Neuronal stem cell (in vitro differentiated cells): ENCODE measurements at places on chromosomes 1 and 21.

DNA sequence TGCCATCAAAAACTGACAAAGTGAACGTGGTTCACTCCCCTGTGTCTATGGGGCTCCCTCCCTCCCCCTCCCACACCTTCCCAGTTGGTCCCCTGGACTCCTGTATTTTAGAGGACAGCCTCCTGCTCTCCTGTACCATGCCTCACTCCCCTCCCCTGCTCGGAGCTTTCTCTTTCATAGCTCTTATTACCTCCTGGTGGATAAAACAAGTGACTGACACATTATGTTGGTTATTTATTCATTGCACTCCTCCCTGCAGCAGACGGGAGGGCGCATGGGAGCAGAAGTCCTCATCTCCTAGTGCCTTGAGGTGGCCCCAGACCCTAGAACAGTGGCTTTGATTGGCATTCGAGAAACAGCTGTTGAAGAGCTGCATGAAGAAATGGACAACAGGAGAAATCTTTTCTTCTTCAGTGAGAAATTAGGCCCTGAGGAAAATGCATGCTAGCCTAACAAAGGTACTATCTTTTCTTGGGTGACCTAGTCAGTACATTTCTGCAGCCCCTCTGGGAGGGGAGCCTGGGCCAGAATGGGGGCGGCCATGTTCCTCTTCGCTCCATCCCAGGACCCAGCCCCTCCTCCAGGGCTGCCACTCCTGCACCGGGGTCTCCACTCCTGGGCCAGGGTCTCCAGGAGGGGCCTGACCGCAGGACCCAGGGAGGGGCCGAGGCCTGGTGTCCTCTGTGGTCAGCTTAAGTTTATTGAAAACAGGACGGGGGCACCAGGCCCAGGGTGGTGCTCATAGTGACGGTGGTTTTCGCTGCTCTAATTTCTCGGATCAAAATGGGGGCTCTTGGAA is 1.2 kb upstream of the TFF1 start:
- no peak for DNase-seq

- no peak for DNase-seq
These were observed 89.2 kb downstream of the JAK1 start for GRCh38 chr1:64877151-64877550.

- peak; percentile 86 for DNase-seq
These were observed 8.3 kb downstream of the SLC27A3 start for GRCh38 chr1:153783233-153784190.

DNA sequence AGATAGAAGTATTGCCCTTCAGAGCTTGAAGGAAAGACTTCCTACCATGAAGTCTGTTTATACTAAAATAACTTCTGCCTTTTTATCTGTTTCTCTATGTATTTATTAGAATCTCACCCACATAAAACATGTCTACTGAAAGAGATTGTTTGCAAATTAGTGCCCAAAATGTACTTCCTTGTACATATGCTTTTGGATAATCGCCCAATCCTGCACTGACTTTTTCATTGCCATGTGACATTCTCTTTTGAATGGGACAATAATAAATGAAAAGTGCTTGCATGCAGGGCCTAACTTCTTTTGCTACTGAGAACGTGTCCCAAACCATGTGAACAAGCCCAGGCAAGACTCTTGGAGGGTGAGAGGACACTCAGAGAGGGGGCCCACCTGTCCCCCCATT is 711.6 kb upstream of the ADAMTS5 start:
- DNase-seq: no peak

GRCh38 chr21:42401154-42401553 is 2.5 kb upstream of the UBASH3A start:
- no peak for DNase-seq

DNA sequence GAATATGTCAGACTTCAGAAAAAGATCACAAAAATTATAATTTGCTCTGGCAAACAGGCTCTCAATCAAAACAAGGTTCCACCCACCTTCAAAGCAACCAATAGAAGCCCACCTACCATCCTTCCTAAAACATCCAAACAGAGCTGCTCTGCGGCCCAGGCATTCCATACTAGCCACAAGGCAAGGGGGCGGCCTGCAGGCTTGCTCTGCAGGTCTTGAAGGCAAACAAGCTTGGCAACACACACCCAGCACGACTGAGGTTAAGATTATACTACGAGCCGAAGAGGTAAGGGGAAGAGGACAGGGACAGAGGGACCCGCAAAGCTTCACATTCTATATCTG is 207.3 kb downstream of the SLC45A1 start:
- DNase-seq: no peak

GRCh38 chr1:185608177-185608576 is 126.0 kb upstream of the HMCN1 start:
- no peak for DNase-seq

DNA sequence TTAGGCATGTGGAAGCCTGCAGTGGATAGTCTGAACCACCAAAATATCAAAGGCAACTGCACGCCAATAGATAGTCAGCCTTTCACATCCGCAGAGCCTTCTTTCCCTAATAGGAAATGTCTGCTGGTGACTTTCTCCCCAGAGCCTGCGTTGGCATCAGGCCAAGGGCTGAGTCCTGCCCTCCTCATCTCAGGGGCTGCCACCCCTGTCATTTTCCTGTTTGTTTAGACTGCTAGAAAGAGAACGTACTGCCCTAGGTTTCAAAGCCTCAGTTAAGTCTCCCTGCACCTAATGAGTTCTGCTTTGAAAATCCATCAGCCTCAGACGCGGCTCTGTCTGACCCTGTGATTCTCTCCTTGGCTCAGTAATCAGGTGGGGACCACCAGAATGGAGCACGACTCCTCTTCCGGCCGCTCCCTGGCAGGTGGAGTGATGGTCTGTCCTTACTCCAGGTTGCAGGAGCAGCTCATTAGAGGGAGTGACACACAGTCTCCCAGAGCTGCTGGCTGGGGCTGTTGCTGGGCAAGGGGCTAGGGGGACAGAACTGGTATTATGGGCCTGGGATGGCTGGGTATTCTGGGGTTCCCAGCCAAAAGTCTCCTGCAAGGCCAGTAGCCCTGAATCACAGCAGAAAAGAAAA is 27.3 kb downstream of the STUM start:
- no peak for DNase-seq

GRCh38 chr1:203273206-203273868 is 32.0 kb upstream of the BTG2 start:
- peak; percentile 85 for DNase-seq

DNA sequence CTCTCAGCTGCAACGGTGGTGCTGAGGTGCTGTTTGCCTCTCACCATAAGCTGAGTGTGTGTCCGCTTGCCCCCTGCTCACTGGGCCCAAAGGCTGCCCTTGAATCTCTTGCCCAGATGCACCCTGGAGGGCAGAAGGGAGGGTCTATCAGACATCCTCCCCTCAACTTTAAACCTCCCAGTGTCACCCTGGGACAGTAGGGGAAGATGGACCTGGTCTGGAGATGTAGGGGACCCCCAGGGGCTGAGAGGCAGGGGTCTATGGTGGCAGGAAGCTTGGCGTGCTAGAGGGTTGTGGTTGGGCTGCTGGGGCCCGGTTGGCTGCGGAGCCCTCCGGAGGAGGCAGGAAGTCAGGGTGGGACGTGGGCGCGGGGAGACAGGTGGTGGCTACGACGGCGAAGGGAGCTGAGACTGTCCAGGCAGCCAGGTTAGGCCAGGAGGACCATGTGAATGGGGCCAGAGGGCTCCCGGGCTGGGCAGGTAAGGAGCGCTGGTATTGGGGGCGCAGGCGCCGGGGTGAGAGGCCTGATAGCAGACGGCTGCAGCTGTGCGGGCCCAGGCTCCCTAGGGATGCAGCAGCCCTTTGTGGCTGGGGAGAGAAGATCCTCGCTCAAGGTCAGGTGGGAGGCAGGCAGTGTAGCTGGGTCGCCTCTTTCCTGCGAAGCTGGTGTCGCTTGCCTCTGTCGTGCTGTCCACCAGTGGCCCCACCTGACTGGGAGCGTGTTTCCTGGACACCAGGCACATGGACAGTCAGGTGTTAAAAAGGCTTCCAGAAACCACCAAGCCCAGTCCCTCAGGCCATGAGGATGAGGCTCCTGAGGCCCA is at the start of gene LCK:
TSS of gene LCK (plus strand) at position 373 of the 824 bp plus-strand sequence. CDS start 23,065 bp downstream, outside the sequence.
- no peak for DNase-seq

DNA sequence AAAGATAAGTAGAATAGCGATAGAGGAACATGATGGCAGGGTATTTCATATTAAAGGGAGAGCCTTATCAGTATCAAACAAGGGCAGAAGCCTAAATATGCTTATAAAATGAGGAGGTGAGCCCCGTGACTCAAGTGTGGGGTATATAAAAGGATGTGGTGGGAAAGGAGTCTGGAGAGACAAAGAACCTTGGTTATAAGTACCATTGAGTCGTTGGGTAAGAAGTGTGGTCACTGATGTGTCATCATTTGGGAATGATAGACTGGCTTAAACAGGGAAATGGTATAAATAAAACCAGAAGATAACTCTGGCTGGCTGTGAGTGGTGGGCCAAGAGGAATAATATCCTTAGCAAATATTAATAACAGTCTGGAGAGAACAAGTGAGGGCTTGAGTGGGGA is 10.9 kb upstream of the CD5L start:
- DNase-seq: no peak

- no peak for DNase-seq
These were observed 5.6 kb downstream of the TBX19 start for GRCh38 chr1:168285971-168286927.

GRCh38 chr1:232765542-232765941 is 39.7 kb upstream of the MAP10 start:
- DNase-seq: no peak

DNA sequence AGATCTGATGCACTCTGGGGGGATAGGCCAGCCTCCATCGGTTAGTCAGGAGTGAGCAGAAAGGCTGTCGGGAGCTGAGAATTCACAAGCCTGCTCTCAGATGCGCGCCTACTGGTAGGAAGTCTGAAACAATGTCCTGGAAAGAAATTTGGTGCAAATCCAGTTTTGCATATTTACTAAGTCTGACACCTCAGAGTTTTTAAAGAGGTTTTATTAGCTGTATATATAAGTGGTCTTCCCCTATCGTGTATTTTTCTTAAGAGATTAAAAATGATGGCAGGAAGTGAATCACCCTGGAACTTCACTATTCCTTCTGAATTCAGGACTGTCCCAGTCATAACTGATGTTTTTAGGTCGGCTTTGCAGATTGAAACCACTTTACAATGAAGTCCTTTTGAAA is 99.8 kb upstream of the C1orf105 start:
- no peak for DNase-seq

- DNase-seq: no peak
These were observed 16.9 kb downstream of the NPHP4 start for GRCh38 chr1:5975133-5975880.

DNA sequence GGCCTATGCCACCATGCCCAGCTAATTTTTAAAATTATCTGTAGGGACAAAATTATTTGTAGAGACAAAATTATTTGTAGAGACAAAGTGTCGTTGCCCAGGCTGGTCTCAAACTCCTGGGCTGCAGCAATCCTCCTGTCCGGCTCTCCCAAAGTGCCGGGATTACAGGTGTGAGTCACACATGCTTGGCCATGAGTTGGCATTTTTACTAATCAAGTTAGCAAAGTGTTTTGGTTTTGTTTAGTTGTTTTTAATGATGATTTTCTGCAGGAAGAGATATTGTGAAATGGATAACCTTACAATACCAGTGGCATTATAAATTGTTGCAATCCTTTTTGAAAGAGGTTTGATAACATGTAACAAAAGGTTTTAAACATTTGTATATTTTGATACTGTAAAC is 65.3 kb upstream of the MAGI3 start:
- DNase-seq: no peak

- DNase-seq: peak; percentile 38
These were observed at the start of gene ASAP3 for GRCh38 chr1:23483321-23484252. ASAP3 (minus strand) TSS chr1:23484179; CDS start chr1:23484133, 46 bp downstream.

GRCh38 chr1:225688345-225688744 is 35.4 kb upstream of the ENAH start:
- no peak for DNase-seq

GRCh38 chr1:65082346-65083040 is 65.5 kb upstream of the AK4 start:
- no peak for DNase-seq

DNA sequence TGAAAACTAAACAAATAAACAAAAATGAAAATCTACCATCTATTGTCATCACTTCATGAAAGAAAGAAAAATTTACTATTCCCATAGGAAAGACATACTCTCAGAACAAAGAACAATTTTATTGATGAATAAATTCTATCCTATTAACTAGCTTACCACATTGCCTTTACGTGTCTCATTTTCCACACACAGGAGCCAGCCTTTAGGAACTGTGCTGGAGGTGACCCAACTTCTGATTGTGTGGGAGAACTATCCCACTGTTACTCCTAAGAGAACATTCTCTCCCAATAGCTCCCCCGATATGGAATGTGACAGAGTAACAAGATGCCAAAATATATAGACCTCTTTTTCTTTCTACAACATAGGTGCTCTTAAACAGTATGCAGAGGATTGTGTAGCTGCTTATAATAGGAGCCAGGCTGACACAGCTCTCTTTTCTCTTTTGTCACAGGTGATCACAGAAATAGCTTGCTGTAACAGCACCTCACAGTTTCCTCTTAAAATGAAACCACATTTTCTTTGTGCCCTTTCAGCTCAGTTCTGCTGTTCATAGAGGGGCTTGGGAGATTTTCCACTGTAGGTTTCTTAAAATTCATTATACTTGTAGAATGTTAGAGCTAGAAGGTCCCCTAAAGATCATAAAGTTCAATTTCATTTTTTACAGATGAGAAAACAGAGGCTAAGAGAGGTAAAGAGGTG is 35.5 kb downstream of the C21orf91 start:
- DNase-seq: no peak

- DNase-seq: no peak
These were observed 18.8 kb downstream of the AVPR1B start for GRCh38 chr1:206098242-206098919.

DNA sequence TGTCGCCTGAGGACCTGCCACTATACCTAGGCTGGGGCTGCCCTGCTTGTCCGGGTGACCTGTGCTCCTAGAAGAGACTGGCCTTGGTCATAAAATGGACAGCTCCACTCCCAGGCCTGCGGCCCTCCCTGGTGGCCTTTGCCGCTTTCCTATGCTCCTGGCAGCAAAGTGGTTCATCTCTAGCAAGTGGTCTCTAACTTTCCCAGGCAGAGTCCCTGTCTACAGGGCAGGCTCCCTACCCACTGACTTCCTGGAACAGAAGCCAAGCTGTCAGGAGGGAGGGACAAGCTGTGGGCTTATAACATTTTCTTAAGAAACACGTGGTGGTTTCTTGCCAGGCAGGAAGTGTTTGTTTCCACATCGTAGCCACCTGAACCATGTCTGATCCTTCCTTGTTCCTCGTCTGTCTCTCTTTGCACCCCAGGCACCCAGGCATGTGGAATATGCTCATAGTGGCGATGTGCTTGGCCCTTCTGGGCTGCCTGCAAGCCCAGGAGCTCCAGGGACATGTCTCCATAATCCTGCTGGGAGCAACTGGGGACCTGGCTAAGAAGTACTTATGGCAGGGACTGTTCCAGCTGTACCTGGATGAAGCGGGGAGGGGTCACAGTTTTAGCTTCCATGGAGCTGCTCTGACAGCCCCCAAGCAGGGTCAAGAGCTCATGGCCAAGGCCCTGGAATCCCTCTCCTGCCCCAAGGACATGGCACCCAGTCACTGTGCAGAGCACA is 10.1 kb downstream of the H6PD start:
- no peak for DNase-seq

DNA sequence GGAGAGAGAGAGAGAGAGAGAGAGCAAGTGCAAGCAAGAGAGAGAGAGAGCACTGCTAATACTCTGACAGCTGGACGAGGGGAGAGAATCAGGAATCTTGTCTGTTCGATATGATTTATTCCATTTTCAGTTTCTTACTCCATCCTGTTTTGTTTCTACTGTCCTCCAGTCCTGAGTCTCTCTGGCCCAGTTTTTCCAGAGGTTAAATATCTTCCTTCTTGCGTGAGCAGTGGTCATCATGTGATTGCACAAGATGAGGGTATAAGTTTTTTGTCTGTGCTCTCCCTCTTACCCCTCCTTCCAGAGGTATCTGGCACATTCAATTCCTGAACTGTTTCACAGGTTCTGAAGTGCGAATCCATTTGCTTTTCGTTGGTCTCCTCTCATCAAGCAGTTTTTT is 16.8 kb downstream of the UBE2U start:
- no peak for DNase-seq
